Neural crest cell (in vitro differentiated cells): ENCODE measurements at places on chromosomes 5 and 9.

DNA sequence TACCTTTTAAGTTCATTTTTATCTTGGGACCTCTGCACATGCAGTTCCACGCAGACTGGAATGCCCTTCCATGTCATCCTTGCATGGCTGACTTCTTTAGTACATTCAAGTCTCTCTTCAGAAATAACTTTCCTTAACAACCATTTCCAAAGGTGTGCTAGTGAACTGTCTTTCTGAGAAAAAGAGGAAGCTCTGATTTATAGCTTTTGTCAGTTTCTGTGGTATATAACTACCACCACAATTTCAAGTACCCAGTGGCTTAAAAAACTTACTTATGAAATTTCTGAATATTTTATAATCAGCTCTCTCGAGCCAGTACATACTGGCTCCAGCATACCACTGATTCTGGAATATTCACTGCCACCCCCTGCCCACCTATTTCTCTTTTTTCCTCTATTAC is 1613.8 kb downstream of the MAT2B start:
- DNase-seq, result no peak

DNA sequence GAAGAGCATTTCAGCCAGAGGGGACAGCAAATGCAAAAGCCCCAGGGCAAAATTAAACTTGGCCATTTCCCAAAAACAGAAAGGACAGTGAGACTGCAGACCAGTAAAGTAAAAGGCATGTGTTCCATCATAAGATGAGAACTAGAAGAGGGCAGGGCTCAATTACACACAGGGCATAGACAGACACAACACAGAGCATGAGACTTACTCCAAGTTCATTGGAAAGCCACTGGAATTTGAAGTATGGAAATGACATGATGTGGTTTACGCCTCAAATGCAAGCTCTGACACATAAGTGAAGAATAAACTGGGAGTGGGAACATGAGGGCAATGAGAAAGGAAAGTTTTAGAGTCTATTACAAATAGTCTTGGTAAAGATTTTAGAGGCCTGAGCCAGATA is 446.6 kb upstream of the GRIA1 start:
- no peak for DNase-seq

GRCh38 chr9:36045610-36046009 is 8.9 kb downstream of the RECK start:
- no peak for DNase-seq

GRCh38 chr5:108046955-108047670 is 334.8 kb downstream of the FBXL17 start:
- no peak for DNase-seq

DNA sequence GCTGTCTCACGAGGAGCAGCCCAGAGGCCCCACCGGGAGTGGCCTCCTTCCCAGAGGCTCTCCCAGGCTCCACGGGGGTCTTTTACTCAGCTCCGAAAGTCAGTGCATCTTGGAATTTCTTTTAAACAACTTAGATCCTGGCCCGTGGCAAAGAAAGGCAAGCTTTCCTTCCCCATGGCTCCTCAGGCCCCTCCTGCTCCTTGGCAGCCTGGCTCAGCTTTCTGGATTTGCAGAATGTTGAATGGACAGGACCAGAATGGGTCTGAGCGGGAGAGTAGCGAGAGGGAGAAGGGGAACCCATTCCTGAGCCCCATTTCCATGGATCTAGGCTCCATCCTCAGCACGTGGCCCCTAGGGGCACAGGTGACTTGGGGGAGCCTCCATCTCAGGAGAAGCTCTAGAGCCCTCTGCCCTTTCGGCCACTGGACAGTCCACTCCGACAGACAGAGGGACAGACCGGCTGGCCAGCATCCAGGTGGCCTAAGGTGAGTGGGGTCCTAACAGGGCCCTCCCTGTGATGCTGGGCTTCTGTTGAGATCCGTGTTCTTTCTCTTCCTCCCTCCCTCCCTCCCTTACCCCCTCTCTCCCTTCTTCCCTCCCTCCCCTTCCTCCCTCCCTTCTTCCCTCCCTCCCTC is 173.9 kb upstream of the PPP1R26 start:
- DNase-seq, result no peak

DNA sequence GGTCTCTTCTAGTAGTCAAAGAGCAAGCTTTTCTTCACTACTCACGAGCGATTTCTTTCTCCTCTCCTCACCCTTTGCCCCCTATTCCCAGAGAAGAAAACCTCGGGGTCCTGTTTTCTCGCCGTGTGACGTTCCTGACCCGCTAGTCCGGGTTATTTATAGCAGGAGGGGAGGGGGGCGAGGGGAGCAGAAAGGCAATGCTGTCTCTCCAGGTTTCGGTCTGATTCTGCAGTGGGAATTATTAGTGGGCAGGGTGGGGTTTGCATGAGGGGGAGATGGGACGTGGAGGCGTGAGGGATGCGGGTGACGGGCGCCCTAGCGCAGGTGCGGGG is 847 bp upstream of the GABRB2 start:
- DNase-seq, result peak; percentile 8

- DNase-seq, result no peak
These were observed 23.2 kb downstream of the AK3 start for GRCh38 chr9:4717815-4718214.

DNA sequence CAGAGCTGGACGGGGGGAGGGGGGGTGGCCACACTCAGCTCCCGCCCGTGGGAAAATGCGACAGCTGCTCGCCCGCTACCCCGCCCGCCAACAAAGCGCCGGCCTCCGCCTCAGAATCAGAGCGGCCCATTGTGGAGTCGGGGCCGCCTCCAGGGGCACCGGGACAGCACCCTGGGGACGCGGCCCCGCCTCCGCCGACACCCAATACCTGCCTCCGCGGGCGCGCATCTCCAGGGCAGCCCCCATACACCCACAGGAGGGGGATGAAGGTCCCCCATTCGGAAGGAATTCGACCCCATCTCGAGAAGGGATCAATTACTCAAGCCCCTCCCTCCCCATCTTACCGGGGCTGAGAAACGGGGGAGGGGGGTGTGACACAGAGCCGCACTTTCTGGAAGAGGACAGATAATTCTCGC is 1.3 kb downstream of the NOTCH1 start:
- no peak for DNase-seq

DNA sequence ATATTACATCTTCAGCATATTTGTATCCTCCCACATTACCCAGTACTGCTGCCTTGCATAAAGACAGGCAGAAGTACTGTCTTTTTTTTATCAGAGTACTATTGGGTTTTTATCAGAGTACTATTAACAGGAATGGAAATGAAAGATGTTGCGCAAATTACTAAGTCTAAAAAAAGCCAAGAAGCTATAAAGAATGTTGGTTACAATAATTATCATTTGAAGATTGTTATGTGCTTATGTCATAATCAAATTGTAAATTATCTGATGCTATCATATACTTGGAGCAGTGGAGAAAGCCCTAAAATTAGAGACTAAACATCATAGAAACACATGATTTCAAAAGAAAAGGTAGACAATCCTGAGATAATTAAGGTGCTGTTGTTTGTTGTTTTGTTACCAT is 188.8 kb downstream of the CCDC192 start:
- no peak for DNase-seq

DNA sequence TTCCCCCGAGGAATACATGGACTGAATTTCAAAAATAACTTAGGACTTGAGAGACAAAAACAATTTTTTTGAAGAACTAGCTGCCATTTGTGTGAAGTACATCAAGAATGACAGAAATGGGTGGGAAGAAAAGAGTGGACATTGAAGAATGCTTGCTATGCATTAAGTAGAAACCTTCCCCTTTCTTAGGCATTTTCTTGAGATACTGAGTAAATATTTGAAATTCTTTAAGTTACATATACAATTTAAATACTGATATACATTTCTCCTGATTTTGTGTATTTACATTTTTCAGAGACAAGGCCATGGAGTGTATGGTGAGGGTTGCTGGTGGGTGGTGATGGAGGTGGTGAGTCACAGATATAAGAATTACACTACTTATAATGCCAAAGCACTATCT is 319.3 kb upstream of the ADAMTSL1 start:
- no peak for DNase-seq

DNA sequence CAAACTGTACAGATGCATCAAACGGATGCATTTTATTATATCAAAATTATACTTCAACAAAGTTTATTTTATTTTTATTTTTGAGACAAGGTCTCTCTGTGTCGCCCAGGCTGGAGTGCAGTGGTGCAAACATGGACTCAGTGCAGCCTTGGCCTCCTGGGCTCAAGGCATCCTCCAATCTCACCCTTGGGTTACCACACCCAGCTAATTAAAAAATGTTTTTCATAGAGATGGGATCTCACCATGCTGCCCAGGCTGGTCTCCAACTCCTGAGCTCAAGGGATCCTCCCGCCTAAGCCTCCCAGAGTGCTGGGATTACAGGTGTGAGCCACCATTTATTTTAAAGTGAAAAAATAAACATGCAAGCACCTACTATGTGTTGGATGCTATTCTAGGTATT is 40.1 kb upstream of the STXBP1 start:
- no peak for DNase-seq

DNA sequence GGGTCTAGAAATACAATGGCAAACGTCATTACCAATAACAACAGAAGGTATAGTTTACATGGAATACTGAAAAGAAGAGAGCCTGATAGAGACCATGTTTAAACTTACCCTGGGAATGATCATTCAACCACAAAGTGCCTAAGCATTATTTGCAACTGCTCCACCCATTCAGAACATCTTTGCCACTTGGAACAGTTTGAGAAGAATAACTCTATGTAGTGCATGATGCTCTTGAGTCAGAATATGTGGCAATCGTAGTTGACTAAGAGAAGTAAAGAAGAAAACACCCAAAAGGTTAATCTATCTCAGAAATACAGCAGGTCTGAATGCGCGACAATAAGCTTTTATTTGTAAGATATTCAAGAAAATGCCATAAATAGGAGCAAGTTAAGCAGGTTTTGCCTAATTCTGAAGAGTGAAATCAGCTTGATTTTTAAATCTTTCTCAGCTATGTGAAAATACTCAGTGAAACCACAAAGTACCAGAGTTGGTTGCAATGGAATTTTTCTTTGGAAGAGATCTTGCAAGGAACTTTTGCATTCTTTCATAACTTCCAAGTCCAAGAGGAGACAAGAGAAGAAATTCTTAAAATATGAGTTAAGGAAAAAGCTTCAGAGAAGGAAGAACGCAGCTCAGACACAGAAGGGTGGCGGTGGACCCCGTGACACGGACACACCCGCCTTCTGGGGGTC is 64.3 kb downstream of the HABP4 start:
- DNase-seq, result no peak

GRCh38 chr5:61910771-61911170 is 395.2 kb upstream of the KIF2A start:
- DNase-seq, result no peak

- DNase-seq, result no peak
These were observed 5.8 kb downstream of the ANXA6 start for GRCh38 chr5:151151793-151152192.

DNA sequence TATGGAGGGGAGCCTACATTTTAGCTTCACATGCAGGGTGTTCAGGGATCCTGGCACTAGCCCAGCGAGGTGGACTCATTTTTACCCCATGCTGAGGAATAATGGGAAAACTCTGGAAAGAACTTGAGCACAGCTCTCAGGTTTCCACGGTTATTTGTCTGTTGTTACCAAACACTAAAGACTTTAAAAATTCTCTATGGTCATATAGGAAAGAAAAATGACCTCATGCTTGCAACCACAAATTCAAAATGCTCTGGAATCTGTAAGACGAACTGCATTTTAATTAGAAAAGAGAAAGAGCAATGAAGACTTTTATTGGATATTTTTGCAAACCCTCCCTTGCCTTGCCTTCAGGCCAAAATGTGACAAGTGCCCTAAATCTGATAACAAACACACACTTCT is 606.9 kb downstream of the EBF1 start:
- DNase-seq, result no peak

DNA sequence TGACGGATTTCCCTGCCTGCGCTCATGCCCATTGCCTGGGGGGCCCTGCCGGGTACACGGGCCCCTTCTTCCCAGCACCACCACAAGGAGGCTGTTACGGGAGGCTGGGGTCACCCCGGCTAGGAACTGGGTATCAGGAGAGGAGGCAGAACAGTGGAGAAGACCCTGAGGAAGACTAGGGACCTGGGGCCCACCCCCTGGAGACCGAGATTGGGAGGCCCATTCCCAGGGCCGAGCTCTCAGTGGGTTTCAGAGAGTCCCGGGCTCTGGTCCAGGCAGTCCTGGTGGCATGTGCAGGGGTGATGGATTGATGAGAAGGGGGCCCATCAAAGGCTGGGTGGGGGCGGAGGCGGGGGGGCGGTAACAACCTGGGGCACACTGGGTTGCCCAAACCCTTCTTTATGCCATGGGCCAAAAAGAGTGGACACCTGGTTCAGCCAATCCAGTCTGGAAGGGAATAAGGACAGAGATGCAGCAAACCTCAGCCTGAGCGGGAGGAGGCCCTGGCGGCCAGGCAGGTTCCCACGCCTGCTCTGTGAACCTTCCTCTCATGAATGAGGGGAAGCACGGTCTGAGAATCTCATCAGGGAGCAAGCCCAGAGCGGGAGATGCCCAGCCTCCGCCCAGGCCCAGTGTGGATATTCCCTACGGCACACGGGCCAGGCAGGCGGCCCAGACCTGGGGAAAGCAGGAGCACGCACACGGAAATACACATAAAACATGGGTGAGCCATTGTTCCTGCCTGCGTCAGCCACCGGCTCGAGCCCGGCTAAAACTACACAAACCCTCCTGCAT is 785 bp upstream of the P4HA2 start:
- no peak for DNase-seq

GRCh38 chr9:112200711-112201110 is 25.6 kb upstream of the SUSD1 start:
- DNase-seq, result no peak

DNA sequence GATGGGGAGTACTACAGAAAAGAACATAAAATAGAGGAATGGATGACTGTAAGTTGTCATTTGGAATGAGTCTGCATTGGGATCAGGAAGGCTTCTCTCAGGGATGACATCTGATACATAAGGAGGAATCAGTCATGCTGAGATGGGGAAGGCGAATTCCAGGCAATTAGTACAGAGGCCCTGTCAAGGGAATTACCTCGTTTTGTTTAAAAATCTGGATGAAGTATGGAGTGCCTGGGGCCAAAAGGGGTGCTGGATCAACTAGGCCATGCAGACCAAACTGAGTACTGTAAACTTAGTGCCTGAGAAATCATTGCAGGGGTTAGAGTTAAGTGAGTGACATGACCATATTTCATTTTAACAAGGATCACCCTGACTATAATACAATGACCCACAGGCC is 30.5 kb downstream of the JAKMIP2 start:
- DNase-seq, result no peak
